ENCODE measurements at places on chromosomes 4 and X.

- no peak for DNase-seq
Observed at GRCh38 chrX:104913348-104913747, 307.1 kb downstream of the TEX13A start.

DNA sequence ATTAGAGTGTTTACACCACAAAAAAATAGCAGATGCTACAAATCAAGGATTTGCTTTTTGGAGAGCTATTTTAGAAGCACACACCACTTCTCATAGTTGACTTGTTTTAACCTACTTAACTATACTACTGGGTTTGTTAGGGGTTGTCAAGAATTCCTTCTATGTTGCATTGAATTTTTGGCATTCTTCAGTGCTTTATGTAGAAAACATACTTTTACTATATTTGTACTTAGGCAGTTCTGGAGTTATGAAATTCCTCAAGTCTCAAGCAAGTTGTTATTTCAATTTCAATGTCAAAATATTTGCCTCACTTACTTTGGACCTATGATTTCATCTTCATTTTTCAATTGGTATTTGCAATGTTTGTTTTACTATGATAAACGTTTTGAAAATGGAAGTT, 449.6 kb downstream of the GLUD2 start:
- peak; percentile 10 for DNase-seq

- DNase-seq = no peak
Observed at GRCh38 chrX:118904218-118904617, 70.2 kb upstream of the LONRF3 start.

DNA sequence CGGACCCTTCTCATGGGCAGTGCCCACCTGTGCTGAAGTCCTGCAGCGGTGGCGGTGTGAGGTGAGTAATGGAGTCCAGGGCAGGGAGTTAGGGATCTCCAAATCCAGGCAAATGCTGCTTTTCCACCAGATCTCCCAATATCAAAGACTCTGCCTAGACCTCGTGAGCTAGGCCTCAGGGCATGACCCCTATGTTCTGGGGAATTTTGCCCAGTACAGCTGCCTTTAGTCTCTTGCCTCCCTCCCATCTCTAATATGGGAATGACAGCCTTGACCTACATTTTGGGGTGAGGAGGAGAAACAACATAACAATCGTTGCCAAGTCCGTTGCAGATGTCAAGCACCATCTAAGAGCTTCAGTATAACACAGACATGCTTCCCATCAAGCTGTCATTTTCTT, 7.3 kb downstream of the PAK3 start:
- no peak for DNase-seq

GRCh38 chrX:10393899-10394298, 226.5 kb downstream of the MID1 start:
- DNase-seq = no peak

DNA sequence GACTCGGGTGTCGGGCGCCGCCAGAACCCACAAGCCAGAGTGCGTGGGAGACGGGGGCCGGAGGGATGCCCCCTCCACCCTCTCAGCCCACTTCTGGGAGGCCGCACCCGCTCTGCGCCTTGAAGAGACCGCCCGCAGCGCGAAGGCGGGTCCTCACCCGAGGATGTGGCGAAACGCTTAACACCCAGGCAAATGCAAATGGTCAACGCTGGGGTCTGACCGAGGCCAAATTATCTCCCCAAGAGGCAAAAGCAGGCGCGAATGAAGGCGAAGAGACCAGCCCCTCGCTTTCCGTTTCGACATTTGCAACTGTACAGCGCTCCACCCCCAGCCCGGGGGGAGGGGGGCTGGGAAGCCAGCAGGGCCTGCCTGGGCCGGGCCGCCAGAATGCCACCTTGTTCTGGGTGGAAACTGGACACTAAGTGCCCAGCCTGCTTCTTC, 137.7 kb upstream of the ZIC3 start:
- no peak for DNase-seq

GRCh38 chr4:183492791-183493222, 12.1 kb upstream of the ING2 start:
- peak; percentile 54 for DNase-seq

GRCh38 chrX:2243913-2244460, 256.8 kb downstream of the DHRSX start:
- DNase-seq = peak; percentile 2

DNA sequence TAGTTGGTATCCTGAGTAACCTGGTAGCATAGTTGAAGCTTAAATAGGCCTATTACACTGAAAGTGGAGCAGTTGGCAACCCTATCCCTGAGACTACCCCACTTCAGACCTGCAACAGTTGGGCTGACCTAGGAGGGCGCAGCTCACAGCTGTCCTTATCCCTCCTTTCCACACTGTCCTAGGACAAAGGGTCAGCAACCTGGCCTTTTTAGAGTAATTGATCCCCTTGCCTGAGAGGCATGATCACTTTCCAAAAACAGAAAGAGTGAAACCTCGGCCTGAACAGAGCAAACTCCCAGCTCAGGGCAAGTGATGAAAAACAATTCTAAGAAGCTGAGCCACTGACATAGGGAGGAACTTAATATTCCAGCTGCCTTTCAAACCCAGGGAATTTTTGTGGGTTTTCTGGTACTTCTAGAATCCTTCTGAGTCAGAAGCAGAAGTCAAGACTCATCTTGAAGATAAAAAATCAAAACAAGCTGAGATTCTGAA, 94.9 kb upstream of the MYOZ2 start:
- DNase-seq = peak; percentile 64

DNA sequence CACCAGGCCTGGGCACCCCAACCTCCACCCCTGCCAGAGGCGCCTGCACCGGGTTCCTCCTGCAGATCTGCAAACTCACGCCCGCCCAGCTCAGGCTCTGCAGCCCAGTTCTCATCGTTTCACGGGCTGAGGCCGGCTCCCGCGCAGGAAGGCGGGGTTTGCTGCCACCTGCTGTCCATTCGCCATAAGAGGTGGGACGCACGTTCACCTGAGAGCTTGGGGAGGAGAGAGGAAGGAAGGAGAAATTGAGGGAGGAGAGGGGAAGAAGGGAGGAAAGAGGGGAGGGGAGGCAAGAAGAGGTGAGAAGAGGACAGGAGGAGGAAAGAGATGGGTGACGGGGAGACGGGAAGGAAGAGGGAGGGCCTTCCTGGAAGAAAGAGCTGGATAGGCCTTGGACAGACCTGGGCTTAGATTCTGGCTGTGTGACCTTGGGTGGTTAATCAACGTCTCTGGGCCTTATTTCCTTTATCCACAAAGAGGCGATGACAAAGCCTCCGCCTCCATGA, 114.5 kb downstream of the ADRA2C start:
- peak; percentile 14 for DNase-seq

DNA sequence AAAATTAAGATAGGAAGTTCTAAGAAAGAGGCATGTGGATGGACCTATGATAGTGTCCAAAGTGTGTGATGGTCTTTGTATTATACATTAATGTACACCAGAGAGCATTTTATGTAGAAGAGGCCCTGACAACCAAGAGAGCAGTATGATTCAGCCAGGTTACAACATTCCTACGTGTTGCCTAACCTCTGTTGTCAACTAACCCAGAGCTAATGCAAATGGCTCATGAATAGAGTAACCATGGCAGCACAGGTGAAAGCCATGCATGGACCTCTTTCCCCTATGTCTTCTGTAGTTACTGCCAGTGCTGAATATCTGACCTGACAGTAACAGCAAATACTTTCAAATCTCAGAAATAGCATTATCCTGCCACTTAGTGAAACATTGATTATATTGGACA, 255.6 kb downstream of the NDST4 start:
- no peak for DNase-seq

- no peak for DNase-seq
Observed at GRCh38 chr4:94668724-94669123, 89.0 kb upstream of the BMPR1B start.

DNA sequence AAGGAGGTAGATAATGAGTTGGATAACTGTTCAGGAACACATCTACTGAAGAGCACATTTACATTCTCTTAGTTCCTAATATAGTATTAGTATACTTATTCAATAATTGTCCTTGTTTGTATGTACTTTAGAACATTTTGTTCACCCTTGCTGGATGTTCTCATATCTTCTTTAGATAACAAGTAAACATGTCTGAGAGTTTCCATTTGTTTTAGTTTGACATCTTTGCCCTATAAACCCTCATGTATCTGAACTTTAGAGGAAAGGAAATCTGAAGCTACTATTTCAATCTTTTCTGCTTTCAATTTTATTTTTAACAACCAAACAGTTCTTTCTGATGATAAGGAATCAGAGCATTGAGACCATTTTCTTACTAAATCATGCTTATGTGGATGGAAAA, 518.6 kb downstream of the RPA4 start:
- no peak for DNase-seq

- DNase-seq = no peak
Observed at GRCh38 chr4:185033072-185033471, 14.8 kb downstream of the HELT start.
